ENCODE measurements at places on chromosomes 11 and 22.

DNA sequence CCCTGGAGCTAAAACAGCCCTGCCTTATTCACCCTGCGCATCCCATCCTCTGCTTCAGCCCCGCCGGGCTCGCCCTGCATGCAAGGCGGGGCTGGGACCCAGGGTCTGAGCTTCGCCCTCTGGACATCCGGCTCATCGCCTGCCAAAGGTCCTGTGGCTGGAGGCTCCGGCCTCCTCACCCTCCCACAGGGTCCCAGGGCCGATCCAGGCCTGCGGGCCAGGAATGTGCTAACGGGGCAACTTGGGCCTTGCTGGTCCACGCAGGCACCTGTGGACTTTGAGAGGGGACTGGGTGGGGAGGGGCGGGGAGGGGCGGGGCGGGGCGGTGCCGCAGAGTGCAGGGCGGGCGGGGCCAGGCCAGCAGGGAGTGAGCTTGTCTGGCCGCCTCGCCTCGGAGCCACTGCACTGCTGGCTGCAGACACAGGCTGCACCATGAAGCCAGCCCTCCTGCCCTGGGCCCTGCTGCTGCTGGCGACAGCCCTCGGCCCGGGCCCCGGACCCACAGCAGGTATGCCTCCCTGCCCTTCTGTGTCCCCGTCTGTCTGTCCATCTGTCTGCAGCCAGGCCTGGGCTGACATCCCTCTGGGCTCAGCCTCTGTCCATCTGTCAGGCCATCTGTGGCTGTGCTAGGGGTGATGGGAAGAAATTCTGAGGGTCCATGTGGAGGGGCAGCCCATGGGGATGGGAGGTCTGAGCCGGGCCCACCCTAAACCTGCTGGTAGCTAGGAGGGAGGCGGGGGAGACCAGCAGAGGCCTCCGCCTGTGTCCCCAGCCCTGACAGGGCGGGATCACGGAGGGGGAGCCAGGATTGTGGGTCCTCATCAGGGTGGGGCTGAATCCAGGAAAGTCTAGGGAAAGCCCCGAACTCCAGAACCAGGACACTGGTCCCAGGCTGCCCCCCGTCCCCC lies at the start of gene SUSD2:
Gene SUSD2 (plus strand): TSS at position 400 of the 908 bp plus-strand sequence. CDS start 33 bp downstream, at position 433.
- DNase-seq = peak; percentile 14

DNA sequence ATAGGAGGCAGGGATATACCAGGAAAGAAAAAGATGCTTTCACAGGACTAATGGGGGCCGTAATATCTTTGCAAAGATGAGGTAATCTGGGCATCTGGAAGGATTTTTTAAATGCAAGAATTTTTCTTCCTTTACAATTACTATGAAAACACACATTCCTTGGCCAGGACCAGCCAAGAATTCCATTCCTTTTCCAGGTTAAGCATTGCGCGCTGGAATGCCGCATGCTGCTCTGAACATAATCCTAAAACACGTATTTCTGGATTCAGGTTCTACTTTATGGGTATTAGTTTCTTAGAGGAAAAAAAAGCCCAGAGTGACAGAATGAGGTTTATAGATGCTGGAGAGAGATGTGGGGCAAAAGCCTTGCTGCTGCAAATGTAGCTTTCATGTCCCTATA lies 99.4 kb upstream of the SORL1-AS1 start:
- DNase-seq = no peak

DNA sequence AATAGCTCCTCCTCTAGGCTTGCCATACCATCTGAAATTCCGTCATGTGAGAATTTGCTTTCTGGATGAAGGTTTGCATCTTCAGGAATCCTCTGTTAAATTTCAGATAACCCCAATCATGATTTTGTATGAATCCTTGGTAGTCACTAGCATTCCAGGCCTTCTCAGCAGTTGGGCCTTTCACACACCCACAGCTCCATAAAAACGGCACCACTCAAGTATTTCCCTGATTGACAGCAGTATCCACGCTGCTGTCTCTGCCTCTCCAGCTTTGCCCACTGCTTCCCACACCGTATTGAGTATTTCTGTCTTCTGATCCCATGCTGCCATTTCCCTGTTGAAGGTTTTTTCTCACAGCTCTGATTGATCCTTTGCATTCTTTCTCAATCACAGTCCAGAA lies 208.7 kb upstream of the NCAM1 start:
- DNase-seq = no peak

GRCh38 chr11:55658608-55659007 lies 3.4 kb upstream of the OR4C6 start:
- no peak for DNase-seq

- no peak for DNase-seq
Observed at GRCh38 chr11:110327508-110327907, 31.1 kb upstream of the RDX start.

- DNase-seq = no peak
Observed at GRCh38 chr11:9020916-9021315, 17.1 kb upstream of the NRIP3 start.

DNA sequence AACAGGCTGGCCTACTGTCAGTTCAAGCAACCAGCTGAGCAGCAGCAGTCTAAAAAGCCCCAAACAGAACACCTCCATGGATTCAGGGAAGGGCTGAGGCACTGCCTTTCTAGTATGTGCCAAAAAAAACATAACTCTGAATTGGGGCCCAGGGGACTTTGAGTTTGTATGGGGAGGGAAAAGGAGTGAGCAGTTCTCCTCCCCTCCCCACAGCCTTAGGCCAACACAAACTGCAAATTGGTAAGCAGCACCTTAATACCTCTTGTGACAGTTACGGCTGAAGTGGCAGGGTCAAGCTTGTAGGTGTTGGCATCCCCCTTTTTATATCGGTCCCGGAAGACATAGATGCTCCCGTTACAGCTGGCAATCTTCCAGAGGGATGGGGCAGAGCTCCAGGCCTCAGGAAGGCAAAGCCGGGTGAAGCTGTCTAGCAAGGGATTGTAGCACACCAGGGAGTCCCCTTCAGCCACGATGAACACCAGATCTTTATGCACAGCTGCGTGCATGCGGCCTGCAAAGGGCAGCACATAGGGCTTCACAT lies 6.0 kb downstream of the KBTBD4 start:
- no peak for DNase-seq

GRCh38 chr11:117563556-117563955 lies 233.5 kb downstream of the DSCAML1 start:
- no peak for DNase-seq

- no peak for DNase-seq
Observed at GRCh38 chr22:30266445-30267381, at the start of gene OSM. Gene OSM (minus strand): TSS chr22:30266851. CDS start chr22:30266799, 52 bp downstream.

DNA sequence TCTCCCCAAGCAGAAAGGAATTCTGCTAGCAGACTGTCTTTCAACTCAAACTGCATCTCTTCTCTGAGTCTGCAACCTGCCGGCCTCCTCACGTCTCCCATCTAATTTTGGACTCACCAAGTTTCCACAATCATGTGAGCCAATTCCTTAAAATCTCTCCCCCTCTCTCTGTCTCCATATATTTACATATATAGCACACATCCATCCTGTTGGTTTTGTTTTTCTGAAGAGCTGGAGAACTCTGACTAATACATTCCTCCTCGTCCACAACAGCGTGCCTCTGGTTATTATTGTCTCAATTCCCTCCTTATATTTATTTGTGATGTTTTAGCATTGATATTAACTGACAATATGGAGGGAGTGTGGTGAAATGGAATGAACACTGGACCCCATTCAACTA lies 29.6 kb upstream of the FJX1 start:
- DNase-seq = peak; percentile 89

DNA sequence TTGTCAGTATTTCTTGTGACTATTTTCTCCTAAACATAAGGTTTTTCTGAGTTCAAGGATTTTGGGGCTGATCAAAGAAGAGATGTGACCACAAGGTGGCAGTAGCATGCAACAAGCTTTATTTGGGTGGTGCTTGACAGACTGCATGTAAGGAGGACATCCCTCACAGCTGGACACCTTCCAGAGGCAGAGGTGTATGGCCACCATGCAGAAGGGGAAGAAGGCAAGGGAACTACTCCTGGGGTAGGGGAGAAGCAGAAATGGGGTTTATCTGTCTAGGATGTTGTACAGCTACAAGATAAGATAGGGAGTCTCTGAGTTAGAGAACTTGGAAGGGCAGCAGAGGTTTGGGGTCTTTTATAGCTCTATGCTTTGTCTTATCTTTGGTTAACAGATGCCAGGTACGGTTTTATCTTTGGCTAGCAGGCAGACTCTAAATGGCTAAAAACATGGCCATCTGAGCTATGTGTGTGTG lies 5.1 kb upstream of the BIRC2 start:
- peak; percentile 83 for DNase-seq

GRCh38 chr11:110430267-110431050 lies 711 bp downstream of the FDX1 start:
- DNase-seq = peak; percentile 48

DNA sequence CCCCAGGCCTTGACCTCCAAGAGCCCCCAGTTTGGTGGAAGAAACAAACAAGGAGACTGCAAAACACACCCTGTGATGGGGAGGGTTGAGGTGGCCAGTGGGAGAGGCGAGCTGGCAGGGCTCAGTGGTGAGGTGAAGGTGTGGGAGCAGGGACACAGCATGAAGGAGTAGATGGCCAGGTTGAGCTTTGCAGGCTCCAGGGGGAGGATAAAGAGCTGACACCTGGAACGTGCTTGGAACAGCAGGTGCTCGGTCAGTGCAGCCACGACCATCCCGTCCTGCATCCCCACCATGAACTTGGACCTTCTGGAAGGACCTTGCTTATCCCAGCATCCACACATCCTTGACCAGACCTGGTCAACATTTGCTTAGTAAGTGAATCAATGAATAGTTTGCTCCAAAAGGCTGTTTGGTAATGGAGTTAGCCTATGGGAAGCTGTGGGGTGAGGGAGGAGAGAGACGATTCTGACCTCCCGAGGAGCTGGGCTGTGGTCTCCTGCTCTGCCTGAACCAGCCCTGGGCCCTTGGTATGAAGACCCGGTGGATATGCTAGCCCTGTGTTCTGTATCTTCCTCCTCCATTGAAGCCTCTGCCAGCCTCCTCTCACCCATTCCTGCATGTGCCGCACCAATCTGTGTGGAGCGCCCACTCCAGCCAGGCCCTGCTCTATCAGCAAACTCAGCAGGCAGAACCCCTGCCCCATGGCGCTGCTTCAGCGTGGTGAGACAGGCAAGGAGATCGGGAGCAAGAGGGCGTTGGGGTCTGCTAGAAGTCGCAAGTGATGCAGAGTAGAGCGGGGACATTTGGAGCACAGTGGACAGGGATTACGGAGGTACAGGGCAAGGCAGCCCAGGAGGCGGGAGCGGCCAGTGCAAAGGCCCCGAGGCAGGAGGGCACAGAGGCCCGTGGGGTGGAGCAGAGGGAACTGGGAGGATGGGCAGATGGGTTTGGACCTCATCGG lies 9.9 kb downstream of the LINC01488 start:
- DNase-seq = no peak

- DNase-seq = no peak
Observed at GRCh38 chr22:19951346-19951745, 9.7 kb upstream of the TXNRD2 start.

GRCh38 chr11:124669193-124669592 lies 4.3 kb downstream of the SIAE start:
- peak; percentile 58 for DNase-seq

GRCh38 chr11:119222308-119222707 lies 16.2 kb downstream of the CBL start:
- DNase-seq = peak; percentile 75

DNA sequence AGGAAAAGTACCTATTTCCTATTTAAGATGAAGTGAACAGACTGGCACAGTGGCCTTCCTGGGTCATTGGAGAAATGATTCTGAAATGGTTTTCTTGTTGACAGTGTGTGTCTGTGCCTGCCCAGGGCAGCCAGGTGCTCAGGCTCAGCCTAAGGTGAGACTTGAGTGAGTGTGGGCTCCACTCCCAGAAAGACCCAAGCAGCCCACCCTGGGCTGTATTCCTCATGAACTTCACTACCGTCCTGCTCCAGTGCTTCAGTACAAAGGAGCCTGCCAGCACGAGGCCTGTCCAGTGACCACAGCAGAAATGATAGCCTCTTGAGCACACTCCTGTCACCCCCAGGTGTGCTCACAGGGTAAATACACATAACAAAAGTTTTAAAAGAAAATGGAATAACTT lies 49.5 kb downstream of the GAB4 start:
- DNase-seq = no peak

DNA sequence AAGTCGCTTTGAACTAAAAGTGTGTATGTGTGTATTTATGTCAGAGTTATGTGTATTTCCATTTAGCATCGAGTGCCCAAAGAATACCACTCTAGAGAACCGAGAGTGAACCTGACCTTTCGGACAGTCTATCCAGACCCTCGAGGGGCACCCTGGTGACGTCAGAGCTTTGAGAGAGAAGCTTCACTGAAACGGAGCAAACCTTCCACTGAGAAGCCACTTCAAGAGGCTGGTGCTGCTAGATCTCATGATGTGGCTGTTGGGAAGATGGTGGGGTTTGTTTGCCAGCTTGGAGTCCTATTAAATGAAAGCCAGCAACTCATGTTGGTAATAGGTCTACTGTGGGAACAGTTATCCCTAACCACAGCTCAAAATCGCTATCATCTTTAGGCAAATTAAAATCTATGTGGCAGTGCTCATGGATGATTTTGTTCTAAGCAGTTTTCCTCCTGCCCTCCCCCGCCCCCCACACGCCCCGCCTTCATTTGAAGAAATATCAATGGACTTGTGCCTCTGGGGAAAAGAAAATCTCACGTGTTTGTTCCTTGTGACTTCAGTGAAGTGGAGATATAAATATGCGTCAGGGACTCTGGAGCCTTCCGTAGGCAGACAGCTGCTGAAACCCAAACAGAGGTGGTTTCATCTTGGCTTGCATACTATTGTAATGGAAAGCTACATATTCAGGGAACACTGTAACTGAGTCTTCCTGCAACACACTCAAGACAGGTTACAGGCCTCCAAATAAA lies 22.4 kb upstream of the C11orf96 start:
- no peak for DNase-seq

DNA sequence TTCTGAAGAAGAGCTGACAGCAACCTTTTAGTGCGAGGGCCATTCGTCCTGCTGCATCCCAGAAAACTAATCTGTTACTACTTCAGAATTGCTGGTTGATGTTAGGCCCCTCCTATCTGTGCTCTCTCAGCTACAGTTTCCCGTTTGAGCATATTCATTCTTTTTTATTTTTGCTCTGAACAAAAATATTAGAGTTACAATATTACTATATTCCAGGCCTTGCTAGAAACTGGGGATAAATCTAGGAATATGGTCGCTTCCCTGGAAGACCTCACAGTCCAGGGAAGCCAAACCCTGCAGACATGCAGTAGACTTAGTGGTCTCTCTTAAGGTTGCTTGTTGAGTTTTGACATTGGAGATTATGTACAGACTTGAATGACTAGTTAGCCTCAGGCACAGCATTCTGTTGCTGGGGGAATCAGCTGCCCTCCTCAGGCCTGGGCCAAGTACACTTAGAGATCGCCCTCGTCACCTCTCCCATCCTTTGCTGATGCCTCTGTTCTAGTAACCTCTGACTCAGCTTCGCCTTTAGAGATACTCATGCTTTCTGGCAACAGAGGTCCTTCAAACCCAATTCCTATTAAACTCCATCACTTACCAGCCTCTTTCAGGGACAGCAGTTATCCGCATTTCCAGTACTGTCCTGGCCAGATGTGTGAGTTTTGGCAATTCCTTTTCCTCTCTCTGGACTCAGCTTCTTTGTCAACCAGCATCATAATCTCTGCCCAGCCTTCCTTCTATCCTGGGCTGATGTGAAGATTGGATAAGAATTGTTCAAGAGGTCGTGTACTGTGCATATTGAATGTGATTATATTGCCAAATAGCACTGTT lies 698 bp upstream of the ANAPC15 start:
- peak; percentile 94 for DNase-seq

- DNase-seq = peak; percentile 72
Observed at GRCh38 chr11:8757047-8757446, 74.5 kb downstream of the RPL27A start.

GRCh38 chr22:29519996-29520395 lies 33.6 kb downstream of the THOC5 start:
- DNase-seq = no peak
